ENCODE measurements at places on chromosomes 13 and 19.

- DNase-seq = no peak
These were observed 441.5 kb upstream of the PCDH20 start for GRCh38 chr13:61857198-61857597.

DNA sequence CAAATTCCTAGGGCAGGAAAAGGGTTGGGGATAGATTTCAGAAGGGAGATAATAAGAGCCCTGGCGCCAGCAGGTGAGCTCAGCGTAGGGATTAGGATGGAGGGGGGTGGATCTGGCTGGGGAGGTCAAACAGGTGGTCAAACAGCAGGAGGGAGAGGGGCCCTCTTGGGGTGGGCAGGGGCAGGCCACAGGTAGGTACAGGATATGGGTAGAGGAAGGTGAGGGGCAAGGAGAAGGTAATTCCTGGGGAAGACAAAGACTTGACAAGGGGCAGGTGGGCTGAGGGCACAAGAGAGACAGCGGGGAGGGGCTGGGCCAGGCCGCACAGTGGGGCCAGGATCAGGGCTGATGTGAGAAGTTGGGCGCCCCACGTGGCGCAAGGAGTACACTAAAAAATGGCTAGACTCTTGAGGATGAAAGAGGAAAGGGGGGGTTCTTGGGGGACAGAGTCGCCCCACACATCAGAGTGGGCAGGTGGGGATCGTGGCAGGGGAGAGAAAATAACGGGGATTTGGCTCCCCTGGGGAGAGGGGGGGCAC, 713 bp downstream of the KRI1 start:
- peak; percentile 75 for DNase-seq

DNA sequence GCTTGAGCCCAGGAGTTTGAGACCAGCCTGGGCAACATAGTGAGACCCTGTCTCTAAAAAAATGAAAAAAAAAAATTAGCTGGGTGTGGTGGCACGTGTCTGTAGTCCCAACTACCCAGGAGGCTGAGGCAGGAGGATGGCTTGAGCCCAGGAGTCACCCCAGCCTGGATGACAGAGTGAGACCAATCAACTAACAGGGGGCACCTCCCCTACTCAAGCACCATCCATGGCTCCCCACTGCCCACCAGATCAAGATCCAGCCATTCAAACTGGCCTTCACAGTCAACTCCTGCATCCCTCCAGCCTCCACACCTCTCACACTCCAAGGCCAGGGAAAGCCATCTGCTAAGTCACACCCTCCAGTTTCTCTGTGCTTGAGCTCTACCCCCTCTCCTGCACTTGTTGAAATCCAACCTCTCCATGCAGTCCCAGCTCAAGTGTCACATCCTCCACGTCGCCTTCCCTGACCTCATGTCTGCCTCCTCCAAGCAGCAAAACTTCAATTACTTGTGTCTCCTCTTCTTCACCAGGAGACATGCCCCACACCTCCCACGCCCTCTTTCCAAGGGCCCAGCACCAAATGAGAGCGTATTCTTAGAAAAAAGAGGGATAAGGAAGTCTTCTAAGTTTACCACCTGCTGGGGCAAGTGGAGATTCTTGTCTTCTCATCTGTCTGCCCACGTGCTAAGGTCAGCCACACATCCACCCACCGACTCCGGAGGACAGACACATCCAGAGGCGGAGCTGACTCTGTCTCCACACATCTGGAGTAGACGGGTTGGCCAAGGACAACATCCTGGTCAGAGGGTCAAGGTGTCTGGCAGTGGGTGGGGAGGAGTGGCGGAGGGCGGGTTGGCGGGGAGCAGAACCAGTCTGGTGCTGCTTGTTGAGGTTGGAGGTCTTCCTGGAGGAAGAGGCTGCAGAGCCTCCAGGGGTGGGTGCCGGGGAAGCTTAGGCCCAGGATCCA, 974 bp upstream of the CYP4F22 start:
- DNase-seq = no peak

GRCh38 chr13:85521657-85522056, 277.6 kb downstream of the SLITRK6 start:
- no peak for DNase-seq

GRCh38 chr13:77574096-77574495, 38.6 kb downstream of the SCEL start:
- DNase-seq = no peak

GRCh38 chr13:99311748-99312492, 4.7 kb upstream of the GPR183 start:
- no peak for DNase-seq

DNA sequence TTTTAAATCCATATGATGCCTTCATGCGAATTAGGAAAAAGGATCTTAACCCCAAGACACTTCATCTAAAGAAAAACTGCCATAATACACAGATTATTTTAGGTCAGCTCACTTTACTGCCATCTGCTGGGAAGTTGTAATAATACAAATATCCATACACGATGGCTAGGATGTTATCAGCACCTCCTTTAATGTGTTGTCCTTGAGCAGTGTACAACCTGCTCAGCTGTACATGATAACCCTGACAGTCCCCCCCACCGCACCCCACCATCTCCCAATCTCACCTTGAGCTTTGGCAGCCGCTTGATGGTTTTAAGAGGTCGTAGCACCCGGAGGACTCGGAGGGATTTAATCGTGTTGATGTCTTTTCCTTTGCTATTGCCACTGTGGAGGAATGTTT, 112.2 kb downstream of the IER2 start:
- no peak for DNase-seq

GRCh38 chr13:111893607-111894443, 173.1 kb upstream of the SOX1 start:
- peak; percentile 3 for DNase-seq

Measured in activated CD8-positive, alpha-beta T cell treated with anti-CD3 and anti-CD28 coated beads, Interleukin-2, amount 10 ng/mL, durations not matched to agents 7 days and 5 days (primary cell).